Tongue (tissue), 3 donors: ENCODE measurements at places on chromosomes 5 and 9. TPM values are rescaled to one million over a fixed set of nuclear protein-coding genes. Genes with fewer than 3 reads are reported as not detected.

GRCh38 chr5:59760785-59761348 lies 132.7 kb downstream of the PDE4D start:
- peak; percentile 21 for DNase-seq

DNA sequence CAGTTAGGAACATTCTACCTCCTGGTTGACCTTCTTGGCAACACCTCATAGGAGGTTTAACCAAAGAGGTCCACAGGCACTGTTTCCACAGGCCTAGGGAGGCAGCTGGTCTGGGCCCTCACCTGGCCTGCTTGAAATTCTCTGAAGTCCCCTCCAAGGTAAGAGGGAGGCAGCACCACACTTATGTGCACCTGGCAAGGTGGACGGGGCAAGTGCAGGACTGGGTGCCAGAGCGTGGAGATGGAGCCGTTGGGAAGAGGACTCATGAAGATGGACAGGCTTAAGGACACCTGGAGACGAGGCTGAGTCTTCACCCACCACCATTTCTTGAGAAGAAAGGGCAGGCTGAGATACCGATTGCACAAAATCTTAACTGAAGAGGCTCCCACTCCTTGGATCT lies 6.6 kb upstream of the BARHL1 start:
- DNase-seq: no peak

The STKLD1 gene
- total RNA-seq: 0.41 TPM

The TMC1 gene
- total RNA-seq: 0.62 TPM

GRCh38 chr9:115653171-115653606 lies 500.4 kb upstream of the PAPPA start:
- no peak for DNase-seq

GRCh38 chr5:93421468-93421867 lies 159.6 kb downstream of the NR2F1-AS1 start:
- DNase-seq: peak; percentile 54

The UBE2B gene
- total RNA-seq: 69.4 TPM

- DNase-seq: no peak
Observed at GRCh38 chr5:94746731-94747124, 128.3 kb downstream of the SLF1 start.

The NUTM2F gene
- total RNA-seq: not detected

DNA sequence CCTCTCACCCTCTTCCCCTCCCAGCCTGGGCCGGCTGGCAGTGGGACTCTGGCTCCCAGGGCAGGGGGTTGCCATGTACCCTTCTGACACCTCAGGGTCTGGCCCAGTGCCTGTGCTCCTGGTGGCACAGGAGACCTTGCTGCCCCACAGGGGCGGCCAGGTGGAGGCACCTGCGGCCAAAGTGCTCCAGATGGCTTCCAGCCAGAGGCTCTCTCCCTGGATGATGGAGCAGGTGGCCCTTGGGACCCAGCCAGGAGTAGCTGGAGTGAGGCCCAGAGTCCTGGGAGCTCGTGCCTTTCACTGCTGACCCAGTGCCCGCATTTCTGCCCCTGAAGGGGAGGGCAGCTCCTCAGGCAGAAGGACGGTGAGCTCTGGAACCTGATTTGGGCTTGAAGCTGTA lies 87.3 kb downstream of the NTNG2 start:
- DNase-seq: no peak

The ANKRD34B gene
- not detected for total RNA-seq

DNA sequence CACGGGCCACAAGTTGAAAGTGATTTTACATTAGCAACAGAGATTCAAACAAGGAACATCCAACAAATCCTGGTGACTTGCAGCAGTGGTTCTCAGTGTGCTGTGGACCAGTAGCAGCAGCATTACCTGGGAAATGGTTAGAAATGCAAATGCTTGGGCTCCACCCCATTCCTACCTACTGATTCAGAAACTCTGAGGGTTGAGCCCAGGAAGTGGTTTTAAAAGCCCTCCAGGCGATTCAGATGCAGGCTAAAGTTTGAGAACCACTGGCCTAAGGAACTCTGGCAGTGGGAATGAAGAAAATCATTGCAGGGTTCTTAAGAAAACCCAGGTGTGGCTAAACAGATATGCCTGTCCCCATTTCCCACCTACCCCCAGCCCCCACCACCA lies 398.8 kb downstream of the ENC1 start:
- no peak for DNase-seq

The DAB2IP gene
- 41.9 TPM for total RNA-seq

The BSPRY gene
- total RNA-seq: 2.6 TPM

The PHF24 gene
- total RNA-seq: 0.31 TPM

DNA sequence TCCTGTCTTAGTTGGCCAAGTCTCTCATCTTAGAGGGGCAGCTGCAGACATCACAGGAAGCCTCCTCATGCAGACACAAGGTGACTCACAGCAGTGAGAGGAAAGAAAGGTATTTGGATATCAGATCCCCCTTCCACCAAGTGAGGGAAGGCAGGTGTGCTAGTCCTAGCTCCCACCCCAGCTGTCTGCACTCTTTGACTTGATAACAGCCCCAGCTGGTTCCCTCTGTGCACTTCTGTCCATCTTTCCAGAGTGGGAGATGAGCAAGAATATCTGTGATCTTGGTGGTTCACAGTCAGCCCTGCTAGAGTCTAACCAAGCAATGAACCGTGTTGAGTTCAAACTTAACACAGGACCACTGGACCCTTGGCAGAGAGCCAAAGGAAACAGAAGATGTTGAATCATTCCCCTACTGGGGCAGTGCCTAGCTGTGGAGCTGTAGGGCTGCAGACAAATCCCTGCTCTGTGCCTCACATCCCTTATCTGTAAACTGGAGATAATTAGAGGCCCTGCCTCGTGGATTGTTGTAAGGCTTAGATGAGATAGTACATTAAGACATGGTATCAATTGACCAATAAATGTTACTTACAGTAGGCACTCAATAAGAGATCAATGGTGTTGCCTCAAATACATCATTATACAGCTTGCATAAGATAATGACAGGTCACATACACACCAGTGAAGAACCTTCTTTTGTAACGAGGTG lies 39.1 kb downstream of the SH3RF2 start:
- peak; percentile 22 for DNase-seq

DNA sequence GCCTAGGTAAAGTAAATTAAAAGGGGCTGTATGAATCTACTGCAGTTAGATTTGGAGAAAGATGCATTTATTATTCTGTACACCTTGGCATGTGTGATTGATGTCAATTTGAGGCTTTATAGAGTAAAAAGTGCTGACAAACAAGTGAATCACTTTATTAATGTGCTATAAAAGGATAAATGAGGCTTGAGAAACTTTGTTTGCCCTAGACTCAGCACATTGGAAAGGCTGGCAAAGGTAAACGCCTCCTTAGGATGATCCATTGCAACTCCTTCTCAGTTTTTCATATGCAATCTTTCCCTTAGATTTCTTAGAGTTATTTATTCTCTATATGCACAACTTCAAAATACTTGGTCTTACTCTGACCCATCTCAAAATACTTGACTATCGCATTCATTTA lies 369.0 kb downstream of the HINT1 start:
- DNase-seq: no peak

The CCNJL gene
- total RNA-seq: 8.3 TPM
